ENCODE measurements at places on chromosomes 4 and X.

- no peak for DNase-seq
Observed at GRCh38 chr4:156495091-156495490, 476.5 kb downstream of the PDGFC start.

DNA sequence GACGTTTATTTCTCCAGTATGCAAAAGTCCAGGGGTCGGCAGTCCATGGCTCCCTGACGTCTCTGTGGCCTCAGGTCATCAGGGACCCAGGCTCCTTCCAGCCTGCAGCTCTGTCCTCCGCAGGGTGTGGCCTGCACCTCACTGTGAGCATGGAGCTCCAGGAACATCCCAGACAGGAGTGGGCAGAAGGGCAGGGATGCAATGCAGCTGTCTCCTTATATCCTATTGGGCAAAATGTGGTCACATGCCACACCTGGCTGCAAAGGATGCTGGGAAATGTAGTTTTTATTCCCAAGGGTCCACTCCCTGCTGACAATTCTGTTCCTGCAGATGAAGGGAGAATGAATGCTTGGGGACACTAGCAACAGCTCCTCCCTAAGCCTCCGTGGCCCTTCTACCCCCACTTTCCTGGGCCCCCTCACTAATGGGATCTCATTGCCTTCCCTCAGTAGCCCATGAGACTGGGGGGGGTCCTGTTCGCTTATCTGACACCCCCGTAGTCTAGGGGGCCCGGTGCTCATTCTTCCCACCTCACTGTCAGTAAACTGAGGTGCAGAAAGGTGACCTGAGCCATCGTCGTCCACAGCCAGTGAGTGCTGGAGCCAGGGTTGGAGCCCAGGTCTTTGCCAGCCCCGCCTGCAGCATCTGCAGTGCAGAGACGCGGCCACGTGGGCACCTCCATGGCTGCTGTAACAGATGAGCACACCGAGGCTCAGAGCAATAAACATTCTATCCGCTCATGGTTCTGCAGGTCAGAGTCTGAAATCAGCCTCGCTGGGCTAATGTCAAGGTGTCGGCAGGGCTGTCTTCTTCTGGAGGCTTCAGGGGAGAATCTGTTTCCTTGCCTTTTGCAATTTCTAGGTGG, 5.9 kb upstream of the GRPEL1 start:
- DNase-seq, result no peak

DNA sequence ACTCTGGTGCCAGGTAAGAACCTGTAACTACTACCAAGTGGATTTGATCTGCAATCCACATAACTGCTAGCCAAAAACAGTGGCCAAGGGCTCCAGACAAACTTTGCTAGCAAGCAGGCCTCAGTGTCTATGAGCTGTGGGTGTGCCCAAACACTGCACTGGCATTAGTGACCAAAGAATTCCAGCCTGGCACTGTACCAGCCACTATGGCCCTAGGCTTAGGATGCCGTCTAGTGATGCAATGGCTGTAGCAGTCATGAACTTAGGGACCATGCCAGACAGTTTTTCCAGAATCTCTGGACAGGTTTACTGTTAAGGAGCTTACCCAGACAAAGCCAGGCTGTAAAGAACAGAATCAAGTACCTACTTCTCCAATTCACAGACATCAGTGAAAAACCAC, 33.7 kb upstream of the PRR27 start:
- no peak for DNase-seq

GRCh38 chrX:127877318-127877717, 174.9 kb downstream of the ACTRT1 start:
- no peak for DNase-seq

DNA sequence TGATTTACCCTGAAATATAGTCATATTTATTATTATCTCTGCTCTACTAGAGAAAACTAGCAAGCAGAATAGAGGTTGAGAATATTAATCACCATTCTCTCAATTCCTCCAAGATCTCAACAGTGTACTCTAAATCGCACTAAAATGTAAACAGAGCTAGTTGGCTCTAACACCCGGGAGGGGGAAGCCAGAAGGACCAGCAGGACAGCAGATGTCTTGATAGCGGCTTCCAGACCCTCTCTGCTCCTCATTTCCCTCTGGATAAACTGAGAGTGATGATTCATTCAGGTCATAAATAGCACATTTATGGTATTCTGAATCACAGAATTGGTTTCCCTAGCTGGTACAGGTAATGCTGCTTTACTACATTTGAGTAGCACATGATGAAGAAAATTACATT, 82.5 kb downstream of the TBC1D9 start:
- no peak for DNase-seq
